ENCODE measurements at places on chromosomes 12 and 14. TPM values are rescaled to one million over a fixed set of nuclear protein-coding genes. Genes with fewer than 3 reads are reported as not detected.

GRCh38 chr14:22981090-22981875 is 1.1 kb downstream of the AJUBA start:
- DNase-seq, result peak; percentile 73
- H3K27me3 ChIP-seq, result peaks cover 9% of the 10 kb centered on the region
- H3K27ac ChIP-seq, result peak overlapping the region; percentile 78
- peaks cover 40% of the 10 kb centered on the region for H3K4me1 ChIP-seq

- no peak overlapping the region for H3K27ac ChIP-seq
- H3K4me1 ChIP-seq, result no peaks in the 10 kb centered on the region
- no peaks in the 10 kb centered on the region for H3K36me3 ChIP-seq
- no peak overlapping the region for H3K4me3 ChIP-seq
- DNase-seq, result no peak
- H3K27me3 ChIP-seq, result no peaks in the 10 kb centered on the region
Measured at GRCh38 chr12:61369241-61369910, 890.8 kb upstream of the USP15 start.

Gene FERMT2
- 103 TPM for total RNA-seq

Gene KRT75
- total RNA-seq, result not detected

Gene TAPBPL
- 28.4 TPM for total RNA-seq

GRCh38 chr12:120941846-120942405 is 36.4 kb upstream of the HNF1A start:
- H3K27me3 ChIP-seq, result no peaks in the 10 kb centered on the region
- H3K27ac ChIP-seq, result no peak overlapping the region
- H3K36me3 ChIP-seq, result no peaks in the 10 kb centered on the region
- no peak for DNase-seq
- H3K4me3 ChIP-seq, result no peak overlapping the region

GRCh38 chr14:37201724-37202123 is 4.0 kb downstream of the MIPOL1 start:
- H3K4me1 ChIP-seq, result no peaks in the 10 kb centered on the region
- no peaks in the 10 kb centered on the region for H3K36me3 ChIP-seq

Gene AP1G2
- 128 TPM for total RNA-seq

All from upper lobe of right lung (tissue), 1 donor.